ENCODE measurements at places on chromosomes 3 and 15.

DNA sequence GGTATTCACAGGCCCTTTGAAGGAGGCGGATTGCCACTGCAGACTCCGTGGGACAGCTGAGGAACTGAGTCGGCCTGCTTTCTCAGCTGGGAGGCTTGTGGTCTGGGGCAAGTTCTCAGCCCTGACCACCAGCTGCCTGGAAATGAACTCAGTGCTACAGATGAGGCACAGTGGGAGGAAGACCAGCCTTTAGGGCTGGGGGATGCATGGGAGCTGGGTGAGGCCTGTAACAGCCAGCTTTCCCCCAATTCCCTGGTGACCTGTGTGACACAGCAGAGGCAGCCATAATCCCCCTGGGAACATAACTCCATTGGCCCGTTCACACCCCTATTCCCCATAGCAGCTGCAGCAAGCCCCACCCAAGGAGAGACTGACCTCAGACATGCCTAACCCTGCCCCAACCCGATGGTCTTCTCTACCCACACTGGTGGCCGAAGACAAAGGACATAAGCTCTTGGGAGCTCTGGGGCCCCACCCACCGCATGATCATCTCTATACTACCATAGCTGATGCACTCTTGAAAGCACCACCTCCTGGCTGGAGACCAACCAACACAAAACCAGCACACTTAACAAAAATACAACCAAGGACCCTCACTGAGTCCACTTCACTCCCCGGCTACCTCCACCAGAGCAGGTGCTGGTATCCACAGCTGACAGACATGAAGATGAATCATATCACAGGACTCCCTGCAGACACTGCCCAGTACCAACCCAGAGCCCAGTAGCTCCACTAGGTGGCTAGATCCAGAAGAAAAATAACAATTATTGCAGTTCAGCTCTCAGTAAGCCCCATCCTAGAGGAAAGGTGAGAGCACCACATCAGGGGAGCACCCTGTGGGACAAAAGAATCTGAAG lies 24.9 kb downstream of the ZMAT3 start:
- no peak for DNase-seq

DNA sequence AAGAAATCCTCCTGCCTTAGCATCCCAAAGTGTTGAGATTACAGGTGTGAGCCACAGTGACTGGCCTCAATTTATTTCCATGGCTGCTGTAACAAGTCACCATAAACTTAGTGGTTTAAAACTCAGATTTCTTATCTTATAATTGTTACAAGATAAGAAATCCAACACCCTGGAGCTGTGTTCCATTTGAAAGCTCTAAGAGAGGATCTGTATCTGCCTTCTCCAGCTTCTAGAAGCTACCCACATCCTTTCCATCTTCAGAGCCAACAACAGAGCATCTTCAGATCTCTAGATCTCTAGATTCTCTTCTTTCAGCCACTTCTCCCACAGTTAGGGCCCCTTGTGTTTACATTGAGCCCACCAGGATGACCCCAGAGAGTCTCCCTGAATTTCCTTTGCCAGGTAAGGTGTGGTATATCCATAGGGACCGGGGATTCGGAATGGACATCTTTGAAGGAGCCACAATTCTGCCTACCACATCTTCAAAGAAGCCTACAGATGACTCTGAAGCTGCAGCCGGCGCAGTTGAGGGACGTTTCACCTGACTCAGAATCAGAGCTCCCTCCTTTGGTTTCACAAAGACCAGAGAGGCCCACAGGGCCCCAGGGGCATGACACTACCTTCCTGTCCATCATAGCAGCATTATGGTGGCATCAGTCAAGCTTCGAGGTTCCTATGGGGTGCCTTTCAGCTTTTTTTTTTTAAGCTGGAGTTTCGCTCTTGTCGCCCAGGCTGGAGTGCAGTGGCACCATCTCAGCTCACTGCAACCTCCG lies 87.0 kb upstream of the IGF1R start:
- no peak for DNase-seq

DNA sequence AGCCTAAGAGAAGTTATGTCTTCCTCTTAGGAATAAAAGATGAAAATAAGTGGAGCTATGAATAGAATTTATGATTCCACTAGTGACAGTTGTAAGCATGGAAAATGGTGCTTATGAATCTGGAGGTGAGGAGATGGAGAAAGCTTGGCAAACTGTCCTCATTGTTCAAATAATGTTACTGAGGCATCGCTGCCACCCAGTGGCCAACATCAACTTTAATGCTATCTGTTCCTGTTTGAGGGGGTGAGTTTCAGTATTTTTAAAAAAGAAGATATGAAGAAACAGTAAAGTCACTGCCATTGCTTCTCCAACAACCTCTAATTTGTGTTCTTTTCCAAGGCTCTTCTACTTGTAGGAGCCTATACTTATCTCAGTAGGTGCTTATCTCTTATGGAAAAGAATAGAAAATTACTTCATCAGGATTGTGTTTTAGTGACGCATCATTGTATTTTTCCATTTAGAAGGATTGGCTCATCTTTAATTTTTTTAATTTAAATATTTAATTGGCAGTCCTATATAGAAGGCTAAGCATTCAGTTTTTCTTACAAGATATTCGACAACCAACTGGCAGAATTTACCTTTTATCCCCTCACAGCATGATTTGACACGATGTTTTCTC lies 260.4 kb upstream of the P2RY1 start:
- DNase-seq = peak; percentile 24

- DNase-seq = no peak
These were observed 831 bp upstream of the KAT2B start for GRCh38 chr3:20039466-20039764.

- no peak for DNase-seq
These were observed 28.7 kb upstream of the HACD2 start for GRCh38 chr3:123613543-123613942.

GRCh38 chr3:45575386-45575923 lies 19.1 kb upstream of the LIMD1 start:
- no peak for DNase-seq

- DNase-seq = no peak
These were observed 781 bp upstream of the DPH6 start for GRCh38 chr15:35546511-35547381.

Data from GM04504 (cell line).